Mammary epithelial cell (primary cell): ENCODE measurements at places on chromosomes 4 and X. TPM values are rescaled to one million over a fixed set of nuclear protein-coding genes. Genes with fewer than 3 reads are reported as not detected.
A peak's percentile ranks its signal among the peaks of the same experiment; 100 is the strongest.

GRCh38 chr4:844752-845232 is 18.9 kb upstream of the CPLX1 start:
- no peak for DNase-seq

DNA sequence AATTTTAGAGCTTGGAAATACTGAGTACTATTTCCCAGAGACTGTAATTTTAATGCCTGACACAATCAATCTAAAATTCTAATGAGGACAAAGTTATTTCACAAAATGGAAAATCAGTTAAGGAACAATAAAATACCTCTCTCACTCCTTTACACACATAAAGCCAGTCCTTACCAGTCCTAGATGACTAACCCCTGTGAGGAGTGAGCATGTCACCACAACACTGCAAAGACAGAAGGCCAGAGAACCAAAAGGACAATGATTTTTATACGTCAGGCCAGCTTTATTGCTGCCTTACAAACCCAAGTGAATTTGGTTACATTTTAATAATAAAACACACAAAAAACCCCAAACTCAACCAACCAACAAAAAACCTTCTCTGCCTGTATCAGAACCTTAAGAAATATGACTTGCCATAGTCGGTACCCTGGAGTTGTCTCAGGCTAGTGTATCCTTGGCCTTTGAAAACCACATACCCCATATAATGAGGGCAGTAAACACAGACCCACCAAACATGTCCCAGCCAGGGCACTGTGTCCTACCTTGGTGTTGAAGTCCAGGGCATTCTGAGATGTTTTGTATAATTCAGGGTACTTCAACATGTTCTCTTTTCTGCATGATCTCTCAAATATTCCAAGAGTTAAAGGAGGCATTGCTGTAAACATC is 57.6 kb downstream of the SHISA3 start:
- no peak for DNase-seq

GRCh38 chrX:114134465-114134864 is 449.4 kb upstream of the HTR2C start:
- DNase-seq: peak; percentile 1

GJB1 gene
- not detected for polyA plus RNA-seq

BBS7 gene
- polyA plus RNA-seq: 20.1 TPM
